ENCODE measurements at places on chromosomes 16 and 17.

DNA sequence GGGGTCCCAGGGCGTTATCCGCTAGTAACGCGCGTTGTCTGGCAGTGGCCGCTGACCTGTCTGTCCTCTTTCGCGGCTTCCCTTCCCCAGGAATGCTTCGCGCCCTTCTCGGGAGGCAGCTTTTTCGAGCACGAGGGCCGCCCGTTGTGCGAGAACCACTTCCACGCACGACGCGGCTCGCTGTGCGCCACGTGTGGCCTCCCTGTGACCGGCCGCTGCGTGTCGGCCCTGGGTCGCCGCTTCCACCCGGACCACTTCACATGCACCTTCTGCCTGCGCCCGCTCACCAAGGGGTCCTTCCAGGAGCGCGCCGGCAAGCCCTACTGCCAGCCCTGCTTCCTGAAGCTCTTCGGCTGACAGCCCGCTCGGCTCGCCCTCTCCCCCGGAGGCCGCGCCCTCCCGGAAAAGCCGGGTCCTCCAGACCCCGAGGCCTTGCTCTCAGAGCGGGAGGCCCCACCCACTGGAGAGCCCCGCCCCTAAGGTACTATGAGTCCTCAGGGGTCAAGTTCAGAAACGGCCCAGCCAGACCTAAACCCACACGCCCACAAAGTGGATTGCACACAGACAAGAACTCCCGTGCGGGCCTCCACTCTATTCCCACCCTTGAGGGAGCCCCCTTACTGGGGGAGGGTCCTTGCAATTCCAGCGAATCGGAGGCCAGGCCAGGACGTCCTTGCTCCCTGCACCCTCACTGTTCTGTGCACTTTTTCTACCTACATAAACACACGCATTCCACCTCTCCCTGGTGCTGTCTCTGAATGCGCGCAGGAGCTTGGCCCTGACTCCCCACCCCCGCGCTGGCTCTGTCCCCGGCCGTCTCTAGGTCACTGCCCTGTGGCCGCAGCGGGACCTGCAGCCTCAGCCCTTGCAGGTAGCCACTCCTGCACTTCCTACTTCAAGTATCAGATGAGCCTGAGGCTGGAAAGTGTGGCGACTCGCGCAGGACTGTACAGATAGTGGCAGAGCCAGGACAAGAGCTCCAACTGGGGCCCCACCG lies 5.4 kb upstream of the SLC5A2 start:
- DNase-seq = no peak

GRCh38 chr16:979147-979546 lies 2.4 kb upstream of the SOX8 start:
- DNase-seq = no peak

GRCh38 chr17:53896047-53896446 lies 73.3 kb downstream of the KIF2B start:
- DNase-seq = no peak

GRCh38 chr17:55709440-55709839 lies 13.2 kb downstream of the TMEM100 start:
- DNase-seq = no peak

- no peak for DNase-seq
These were observed 22.1 kb upstream of the NAT9 start for GRCh38 chr17:74798239-74798707.

- DNase-seq = no peak
These were observed 17.0 kb upstream of the CDH15 start for GRCh38 chr16:89154390-89155183.

- no peak for DNase-seq
These were observed 11.6 kb downstream of the HSBP1 start for GRCh38 chr16:83819361-83819760.

- DNase-seq = no peak
These were observed 1.3 kb upstream of the UBALD2 start for GRCh38 chr17:76263896-76264295.

GRCh38 chr16:9787717-9788116 lies 394.5 kb downstream of the GRIN2A start:
- no peak for DNase-seq

DNA sequence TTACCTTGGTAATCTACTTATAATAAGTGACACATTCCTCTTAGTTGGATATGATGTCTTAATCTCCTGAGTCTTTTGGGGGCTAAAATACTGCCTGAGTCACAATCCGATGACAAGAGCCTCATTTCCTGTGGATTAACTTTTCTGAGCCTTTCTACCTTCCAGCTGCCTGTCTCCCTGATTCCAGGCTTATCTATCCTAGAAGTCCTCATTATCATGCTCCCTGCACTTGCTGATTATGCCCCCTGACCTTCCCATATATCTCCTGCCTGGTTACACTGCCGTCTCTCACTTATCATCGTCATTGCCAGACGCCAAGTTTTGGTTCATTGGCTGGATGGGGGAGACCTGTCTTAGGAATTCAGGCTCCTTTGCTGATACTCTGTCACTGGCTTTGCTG lies 727.4 kb upstream of the CA10 start:
- no peak for DNase-seq

- peak; percentile 80 for DNase-seq
These were observed at the start of gene ZNF768 for GRCh38 chr16:30526137-30526822. Gene ZNF768, minus strand, starts transcription at chr16:30526566. Its CDS starts 153 bp downstream, at chr16:30526413.

DNA sequence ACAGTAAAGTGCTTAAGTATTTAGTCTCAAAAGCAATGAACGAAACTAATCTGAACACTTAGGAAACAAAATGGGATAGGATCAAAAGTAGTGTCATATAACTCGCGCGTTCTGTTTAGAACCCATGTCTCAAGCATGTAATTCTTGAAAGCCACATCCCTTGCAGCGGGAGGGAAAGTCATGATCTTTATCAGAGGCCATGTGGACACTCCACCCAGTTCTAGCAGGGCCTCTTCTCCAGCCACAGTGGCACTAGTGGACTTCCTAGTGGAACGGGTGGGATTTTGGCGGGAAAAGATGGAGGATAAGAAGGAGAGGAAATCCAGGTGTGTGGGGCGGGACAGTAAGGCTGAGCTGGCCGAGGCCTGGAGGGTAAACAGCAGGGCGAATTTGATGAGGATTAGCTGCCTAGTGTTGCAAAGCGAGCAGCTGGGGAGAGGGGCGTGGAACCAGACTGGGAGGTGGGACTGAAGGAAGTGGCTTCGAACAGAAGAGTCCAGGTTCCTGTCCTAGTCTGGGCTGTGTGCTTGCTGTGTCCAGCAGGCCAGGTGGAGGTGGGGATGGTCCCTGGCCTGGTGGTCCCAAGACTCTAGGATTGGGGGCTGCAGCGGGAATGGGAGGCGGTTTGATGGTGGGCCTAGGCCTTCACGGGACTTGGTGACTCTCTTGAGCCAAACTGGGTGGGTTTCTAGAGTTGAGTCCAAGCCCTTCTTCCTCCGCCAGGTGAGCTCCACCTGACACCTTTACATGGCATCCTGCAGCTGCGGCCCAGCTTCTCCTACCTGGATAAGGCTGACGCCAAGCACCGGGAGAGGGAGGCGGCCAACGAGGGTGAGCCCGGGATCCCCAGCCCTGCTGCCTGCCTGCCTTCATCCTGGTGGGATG lies 15.9 kb downstream of the POLR3E start:
- DNase-seq = no peak

GRCh38 chr17:44774271-44775135 lies 15.7 kb downstream of the ADAM11 start:
- peak; percentile 92 for DNase-seq

DNA sequence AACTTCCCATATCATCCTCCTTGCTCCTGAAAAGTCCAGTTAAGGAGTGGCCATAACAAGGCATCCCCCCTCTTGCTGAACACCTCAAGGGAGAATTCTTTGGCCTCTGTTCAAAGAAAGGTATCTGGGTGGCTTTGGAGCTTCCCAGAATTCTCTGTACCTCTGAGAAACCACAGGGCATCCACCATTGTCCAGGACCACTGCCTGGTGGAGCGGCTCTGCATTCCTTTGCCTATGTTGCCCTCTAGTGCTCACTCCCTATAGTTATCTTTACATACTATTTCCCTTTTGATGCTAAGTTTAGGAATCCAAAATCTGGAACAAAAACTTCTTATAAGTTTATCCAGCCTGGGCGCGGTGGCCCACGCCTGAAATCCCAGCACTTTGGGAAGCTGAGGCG lies 30.3 kb downstream of the CHD9NB start:
- peak; percentile 73 for DNase-seq

GRCh38 chr17:57269052-57269451 lies 12.7 kb downstream of the MSI2 start:
- DNase-seq = no peak

DNA sequence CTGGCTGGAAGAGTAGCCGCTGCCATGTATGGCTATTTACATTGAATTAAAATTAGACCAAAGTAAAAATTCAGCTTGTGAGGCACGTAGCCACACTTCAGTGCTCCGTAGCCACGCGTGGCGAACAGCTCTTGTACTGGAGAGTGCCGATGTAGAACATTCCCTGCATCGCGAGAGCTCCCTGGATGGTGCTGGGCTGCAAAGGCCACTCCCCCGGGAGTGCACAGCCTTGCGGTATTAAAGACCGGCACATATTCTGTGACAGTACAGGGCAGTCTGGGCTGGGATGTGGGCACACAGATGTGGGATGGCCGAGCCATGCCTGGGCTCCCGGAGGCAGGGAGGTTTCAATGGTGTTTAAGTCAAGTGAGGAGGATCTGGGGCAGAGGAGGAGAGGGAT lies 102.2 kb downstream of the CMIP start:
- no peak for DNase-seq

DNA sequence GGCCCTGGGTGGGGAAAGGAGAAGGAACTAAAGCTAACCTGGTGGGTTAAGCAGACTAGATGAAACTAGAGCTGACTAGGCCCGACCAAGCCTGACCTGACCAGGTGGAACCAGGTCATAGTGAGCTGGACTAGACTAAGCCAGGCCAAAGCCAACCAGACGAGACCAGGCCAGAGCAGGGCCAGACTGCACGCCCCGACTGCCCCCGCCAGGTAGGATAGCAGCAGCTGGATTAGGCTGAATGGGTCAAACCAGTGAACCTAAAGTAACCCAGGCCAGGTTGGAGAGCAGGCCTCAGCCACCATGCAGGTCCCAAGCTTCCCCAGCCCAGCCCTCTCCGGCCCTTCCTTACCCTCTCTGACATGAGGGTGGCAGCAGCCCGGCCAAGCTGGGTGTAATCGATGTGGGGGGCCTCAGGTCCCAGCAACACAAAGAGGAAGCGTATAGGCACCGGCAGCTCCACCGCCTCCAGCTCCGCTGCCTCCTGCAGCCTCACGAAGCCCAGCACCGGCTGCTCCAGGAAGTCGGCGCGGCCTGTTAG lies 9.1 kb downstream of the SLC4A1 start:
- no peak for DNase-seq

DNA sequence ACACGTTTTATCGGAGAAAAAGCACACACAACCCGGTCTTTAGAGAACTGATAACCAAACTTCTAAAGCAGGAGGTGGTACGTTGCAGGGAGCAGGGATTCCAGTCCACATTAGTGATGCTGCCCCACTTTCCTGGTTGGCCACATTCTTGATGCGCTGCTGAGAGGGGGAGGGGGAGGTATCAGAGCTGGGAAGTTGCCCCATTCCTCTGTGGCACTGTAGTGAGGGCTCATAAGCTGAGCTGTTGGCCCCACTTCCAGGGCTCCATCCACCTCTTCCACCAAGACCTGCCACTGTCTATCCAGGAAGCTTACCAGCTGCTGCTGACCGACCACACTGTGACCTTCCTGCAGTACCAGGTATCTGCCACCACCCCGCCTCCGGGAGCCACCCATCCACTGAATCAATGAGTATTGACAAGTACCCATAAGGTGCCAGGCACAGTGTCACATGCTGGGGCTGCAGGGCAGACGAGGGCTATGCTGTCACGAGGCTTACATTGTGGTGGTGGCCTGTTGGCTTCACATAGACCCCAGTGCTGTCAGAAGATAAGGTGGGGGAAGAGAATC lies 1.1 kb downstream of the TSEN54 start:
- no peak for DNase-seq

DNA sequence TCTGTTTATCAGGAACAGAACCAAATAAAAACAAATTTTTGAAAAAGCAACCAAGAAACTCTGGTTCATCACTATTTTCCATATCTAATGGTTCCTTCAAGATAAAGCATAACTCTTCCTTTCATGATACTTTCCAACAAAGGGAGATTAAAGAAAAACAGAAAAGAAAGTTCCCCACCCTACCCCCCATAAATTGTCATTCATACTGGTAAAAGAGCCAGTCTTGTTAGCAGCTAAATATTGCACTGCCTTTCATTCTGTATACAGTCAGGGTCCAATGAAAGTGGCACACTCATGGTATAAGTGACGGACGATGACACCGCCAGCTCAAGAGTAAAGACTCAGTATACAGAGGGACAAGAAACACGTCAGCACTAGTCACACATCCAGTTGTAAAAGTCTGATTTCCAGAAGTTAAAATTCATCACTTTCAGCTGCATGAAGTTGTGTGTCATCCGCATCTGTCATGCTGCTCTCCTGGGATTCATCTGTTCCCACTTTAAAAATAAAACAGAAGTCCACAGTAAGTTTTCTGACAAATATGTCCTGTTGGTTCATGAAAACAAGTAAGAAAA lies 68.5 kb downstream of the CDC27 start:
- no peak for DNase-seq

GRCh38 chr17:527247-527646 lies 174.6 kb upstream of the RPH3AL start:
- DNase-seq = no peak

DNA sequence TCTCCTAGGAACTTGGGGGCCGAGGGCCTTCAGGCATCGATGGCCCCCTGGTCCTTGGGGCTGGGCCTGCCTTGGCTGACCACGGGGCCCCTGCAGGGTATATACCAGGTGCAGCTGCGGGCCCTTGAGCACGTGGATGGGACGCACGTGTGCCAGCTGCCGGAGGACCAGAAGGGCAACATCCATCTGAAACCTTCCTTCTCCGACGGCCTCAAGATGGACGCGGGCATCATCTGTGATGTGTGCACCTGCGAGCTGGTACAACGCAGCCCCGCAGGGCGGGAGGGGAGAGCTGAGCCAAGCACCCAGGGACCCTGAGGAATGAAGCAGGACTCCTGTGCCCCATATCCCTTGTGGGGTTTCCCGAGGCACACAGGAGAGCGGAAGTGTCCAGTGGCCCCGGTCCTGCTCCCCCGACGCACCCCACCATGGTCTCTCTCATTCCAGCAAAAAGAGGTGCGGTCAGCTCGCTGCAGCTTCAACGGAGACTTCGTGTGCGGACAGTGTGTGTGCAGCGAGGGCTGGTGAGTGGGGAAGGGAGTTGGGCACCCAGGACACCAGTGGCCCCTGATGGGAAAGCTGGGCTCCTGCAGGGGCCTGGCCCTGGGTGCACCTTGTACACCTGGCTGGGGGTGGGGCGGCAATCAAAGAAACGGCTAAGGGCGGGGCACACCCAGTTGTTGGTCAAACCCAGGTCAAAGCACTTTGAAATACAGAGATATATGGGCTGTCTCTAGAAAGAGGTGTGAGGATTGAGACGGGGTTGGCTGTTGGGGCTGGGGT lies 10.6 kb downstream of the ITGB4 start:
- no peak for DNase-seq

GRCh38 chr16:11049396-11050059 lies 105.2 kb downstream of the CLEC16A start:
- no peak for DNase-seq
